ENCODE measurements at places on chromosomes 1 and 21. TPM values are rescaled to one million over a fixed set of nuclear protein-coding genes. Genes with fewer than 3 reads are reported as not detected.

DNA sequence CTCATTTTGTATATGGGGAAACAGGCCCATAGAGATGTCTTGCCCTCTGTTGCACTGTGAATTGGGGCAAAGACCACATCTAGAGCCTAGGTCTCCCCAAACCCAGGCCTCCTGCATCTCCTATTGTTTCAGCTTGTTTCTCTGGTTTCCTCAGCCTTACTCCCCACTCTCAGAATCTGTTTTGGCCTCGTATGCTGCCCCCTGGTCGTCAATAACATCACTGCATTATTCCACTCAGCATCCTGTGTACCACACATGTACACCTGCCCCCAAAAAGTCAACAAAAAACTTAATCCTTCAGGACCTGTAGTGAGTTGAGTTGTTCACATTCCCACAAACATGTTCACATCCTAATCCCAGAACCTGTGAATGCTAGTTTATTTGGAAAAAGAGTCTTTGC lies 184.8 kb downstream of the BRINP2 start:
- DNase-seq = no peak

DNA sequence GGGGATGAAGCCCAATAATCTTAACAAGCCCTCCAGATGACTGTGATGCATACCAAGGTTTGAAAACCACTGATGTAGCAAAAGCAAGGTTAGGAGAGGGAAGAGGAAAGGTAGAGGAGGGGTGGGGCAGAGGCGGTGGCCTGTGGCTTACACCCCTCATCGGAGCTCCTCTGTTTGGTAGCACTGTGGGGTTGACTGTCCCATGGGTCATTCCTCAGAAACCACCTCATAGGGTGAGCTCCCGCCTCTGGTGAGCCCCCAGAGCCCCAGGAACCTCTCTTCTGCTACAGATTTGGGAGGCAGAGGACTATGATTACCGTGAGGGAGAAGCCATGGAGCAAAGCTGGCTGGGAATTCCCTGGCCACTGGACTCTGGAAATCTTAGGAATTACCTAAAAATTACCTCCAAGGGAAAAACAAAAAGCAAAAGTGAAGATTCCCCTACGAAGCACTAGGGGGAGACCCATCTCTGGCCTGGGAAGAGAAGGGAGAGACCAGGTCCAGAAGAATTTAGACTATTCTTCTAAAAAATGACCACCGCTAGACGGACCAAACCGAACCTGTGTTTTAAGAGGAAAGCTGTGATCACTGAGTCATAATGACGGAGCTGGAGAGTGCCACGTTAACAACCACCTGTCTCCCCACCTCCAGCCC lies 1.5 kb upstream of the RASSF5 start:
- DNase-seq = no peak

DNA sequence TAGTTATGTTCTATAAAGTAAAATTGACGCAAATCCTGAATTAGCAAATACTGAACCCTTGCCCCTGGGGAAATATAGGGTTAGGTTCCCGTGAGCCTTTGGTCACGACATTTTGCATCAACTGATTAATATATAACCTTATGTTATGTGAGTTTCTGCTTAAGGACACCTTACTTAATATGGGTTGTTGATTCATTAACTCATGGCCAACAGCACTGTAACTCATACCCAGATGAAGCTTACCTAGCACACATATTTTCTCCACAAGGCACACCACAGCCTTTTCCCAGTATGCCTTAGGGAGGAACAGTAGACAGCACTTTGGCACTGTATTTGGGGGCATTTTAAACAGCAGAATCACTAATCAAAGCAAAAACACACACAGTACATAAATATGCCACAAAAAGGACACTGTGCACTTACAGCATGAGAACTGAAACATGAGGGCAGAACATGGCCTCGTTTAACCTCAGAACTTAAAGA lies 15.1 kb downstream of the INAVA start:
- no peak for DNase-seq

DNA sequence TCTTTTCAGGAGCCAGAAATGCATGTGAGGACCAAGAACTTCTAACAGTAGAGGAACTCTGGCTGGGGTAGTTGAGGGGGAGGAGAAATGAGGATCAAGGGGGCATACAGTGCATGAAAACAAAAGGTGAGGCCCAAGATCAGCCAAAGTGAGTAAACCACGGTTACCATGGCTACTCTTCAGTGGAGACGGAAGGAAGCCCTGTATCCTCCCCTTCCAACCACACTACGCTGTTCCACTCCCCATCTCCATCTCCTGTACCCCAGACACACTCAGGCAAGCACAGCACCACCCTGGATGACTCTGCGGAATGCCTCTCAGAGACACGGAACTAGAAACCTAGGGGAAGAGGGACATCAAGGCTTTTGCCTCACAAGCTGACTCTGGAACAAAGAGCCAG lies 157.6 kb upstream of the CAMK1G start:
- no peak for DNase-seq

DNA sequence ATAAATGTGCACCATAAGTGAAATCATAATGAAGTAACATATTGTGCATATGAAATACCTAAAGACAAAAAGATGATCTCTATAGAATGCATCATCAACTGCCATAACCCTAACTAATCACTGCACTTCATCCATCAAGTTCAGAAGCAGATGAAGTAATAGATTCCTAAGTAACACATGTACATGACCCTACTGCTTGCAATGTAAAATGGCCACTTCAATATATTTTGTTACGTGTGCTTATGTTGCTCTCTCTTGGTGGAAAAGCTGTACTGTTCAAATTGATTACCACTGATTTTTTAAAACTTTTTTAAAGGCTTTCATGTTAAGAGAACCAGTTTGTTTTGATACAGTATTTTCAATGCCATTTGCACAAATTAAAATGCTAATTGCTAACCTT lies 141.8 kb downstream of the TTLL7 start:
- DNase-seq = no peak

- no peak for DNase-seq
These were observed 251.8 kb downstream of the RYR2 start for GRCh38 chr1:237293804-237294203.

GRCh38 chr21:31686272-31686915 lies 26.9 kb downstream of the SOD1 start:
- no peak for DNase-seq

- DNase-seq = no peak
These were observed 1287.3 kb upstream of the ADGRL4 start for GRCh38 chr1:80293818-80294217.

- DNase-seq = no peak
These were observed 28.6 kb downstream of the COL6A1 start for GRCh38 chr21:46009951-46010705.

DNA sequence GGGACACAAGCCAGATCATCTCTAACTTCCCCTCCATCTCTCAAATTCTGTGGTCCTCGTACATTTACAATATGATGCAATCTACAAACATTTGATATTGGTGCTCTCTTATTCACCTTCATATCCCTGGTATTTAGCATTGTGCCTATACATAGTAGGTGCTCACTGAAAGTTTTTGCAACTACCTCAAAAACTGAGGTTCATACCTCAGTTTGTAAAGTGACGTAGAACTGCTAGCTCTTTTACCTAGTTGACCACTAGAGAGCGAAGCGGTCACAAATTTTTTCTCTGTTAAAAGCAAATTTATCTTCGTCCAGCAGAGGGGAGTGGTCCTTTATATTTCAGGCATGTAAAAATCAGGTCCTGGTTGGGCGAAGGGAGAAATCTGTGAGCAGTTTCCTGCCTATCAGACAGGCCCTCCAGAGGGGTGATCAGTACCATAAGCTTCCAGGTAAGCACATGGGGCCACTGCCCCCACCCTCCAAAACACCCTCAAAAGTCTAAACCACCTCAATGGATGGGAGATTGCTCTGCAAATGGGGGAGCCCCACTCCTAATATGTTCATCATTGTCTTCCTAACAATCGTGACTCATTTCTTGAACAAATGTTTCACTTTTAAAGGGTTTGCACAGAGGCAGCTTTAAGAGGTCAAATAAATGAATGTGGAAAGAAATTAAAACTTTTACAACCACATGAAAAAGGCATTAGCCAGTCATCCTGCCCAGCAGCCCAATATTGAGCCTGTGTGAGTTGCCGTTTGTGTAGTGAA lies 10.6 kb upstream of the HLCS start:
- no peak for DNase-seq

DNA sequence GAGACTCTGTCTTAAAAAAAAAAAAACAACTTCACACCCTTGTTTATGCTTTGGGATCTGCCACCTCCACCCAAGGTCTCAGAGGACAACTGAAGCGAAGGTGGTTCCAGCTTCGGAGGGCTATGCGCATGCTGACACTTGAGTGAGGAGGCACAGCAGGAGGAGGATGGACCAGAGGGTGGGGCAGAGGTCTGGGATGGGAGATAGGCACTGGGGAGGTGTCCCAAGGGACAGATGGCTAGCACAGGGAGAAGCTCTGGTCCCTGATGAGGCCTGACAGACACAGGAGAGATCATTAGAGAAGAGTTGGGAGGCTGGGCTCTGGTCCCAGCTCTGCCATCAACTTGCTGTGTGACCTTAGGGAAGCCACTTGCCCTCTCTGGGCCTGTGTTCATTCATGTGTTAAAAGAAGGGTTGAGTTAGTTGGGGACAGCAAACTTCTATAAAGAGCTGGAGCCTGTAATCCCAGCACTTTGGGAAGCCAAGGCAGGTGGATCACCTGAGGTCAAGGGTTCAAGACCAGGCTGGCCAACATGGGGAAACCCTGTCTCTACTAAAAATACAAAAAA lies 16.8 kb downstream of the E2F2 start:
- no peak for DNase-seq

DNA sequence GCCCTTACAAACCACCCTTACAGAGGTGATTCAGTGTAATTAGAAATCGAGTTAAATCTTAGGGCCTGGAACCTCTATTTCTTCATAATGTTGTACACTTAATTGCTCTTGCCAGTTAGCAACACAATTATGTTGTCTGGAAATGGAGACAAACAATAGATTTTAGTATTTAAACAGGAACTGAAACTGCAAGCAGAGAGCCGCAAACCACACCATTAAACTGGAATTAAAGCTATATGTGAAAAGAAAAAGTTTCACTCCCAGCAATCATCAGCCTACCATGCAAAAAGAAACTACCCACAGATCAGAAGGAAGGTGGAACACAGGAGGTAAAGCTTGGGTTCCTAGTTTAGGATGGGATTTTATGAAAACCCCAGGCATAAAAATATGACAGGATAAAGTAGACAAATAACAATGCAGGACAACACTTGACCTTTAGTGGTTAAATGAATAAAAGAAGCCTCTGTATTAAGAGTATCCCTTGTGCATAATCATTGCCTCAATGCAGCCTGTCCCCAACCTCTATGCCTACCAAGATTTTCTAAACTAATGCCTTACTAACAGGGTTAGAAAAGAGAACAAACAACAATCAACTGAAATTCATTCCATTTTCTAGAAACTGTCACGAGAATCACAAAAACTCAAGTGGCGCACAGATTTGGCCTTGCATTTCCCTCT lies 304.3 kb upstream of the ESRRG start:
- no peak for DNase-seq

GRCh38 chr1:215833941-215834729 lies 267.0 kb downstream of the KCTD3 start:
- no peak for DNase-seq

DNA sequence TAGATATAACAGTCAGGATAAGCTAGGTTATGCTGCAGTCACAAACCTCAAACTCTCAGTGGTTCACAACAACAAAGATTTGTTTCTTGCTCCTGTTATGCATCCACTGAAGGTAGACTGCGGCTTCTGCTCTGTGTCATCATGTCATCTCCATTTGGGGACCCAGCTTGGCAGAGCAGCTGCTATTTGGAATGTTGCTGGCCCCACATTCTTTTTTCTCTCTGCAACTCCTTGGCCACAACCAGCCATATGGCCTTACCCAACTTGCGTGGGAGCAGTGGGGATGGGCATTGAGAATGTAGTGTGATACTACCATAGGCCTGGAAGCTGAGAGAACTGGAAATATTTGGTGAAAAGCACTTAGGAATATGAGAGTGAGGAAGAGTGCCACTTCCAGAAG lies 26.4 kb downstream of the AGO4 start:
- DNase-seq = no peak

DNA sequence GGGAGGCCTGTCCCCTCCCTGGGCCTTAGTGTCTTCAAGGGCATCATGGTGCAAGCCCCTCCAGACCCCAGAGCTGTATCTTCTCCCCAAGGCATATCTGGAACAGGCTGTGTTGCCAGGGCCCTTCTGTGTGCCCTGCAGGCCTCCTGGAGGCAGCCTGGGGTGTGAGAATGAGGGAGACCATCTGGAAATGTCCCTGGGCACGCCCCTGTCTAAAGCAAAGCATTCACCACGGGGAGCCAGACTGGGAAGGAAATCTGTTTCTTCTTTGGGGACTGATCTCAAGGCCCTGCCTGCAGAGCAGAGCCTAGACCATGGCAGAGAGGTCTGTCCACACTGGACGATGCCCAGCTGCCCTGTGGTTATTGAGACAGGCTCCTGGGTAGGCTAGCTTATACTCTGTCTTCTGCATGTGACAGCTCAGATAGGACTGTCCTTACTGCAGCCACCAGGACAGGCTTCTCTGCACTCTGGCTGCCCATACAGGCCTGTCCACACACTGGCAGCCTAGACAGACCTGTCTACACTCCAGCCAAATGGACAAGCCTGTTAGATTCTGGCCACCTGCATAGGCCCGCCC lies 24.6 kb downstream of the PODN start:
- DNase-seq = no peak

DNA sequence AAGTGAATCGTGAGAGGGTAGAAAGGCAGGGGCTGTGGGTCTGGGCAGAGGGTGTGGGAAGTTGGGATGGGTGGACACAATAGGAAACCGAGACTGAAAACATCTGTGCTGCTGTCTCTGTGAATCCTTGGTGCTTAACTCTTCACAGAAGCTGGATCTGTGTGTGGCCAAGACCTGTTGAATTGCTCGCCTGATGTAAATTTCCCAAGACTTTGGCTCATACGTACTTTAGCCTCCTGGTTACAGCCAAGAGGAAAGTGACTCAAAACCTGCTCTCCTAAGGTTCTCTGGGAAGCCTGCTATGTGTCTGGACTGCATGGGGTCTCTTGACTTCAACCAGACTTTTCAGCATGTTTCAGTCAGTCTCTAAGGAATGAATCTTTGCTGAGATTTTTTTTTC lies 270.3 kb downstream of the RWDD3 start:
- DNase-seq = no peak

Gene ROR1
- total RNA-seq = 16.7 TPM

Gene FCGR1A
- 36.5 TPM for total RNA-seq

Gene CAMK1G
- 0.18 TPM for total RNA-seq

Gene HJV
- total RNA-seq = not detected

Gene CHI3L1
- total RNA-seq = 37.0 TPM

Gene DDX20
- 9.7 TPM for total RNA-seq

Gene RUNX3
- 2.0 TPM for total RNA-seq

Measured in sciatic nerve (tissue), 2 donors.